ENCODE measurements at places on chromosomes 5 and 9.

DNA sequence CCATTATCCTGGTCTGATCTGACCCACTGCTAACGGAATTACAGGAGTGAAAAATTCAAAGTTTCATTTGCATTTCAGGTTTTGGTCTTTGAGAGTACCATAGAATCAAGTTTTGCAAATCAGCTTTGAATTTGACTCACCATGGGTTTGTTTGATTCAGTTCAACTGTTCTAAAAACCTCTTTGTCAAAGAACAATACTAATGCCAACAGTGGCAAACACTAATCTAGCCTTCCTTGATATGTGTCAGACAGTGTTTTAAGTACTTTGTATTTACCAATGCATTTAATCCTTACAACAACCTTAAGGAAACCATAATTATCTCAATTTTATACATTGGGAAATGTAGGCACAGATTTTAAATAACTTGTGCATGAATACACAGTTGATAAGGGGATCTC is 10.1 kb upstream of the FSD1L start:
- no peak for DNase-seq

DNA sequence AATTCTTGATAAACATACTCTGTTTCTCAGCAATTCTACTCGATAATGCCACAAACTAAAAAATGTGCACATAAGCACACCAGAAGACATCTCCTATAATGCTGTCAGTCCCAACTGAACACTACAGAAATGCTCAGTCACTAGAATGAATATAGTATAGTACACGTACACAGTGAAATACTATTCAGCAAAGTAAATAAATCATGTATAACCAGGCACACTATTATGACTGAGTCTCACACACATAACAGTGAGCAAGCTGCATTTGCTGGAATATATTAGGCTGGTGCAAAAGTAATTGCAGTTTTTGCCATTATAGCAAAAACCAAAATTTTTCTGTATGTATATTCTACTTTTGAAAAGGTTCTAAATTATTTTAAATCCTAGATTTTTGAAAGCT is 310.2 kb downstream of the CTNND2 start:
- DNase-seq = no peak

DNA sequence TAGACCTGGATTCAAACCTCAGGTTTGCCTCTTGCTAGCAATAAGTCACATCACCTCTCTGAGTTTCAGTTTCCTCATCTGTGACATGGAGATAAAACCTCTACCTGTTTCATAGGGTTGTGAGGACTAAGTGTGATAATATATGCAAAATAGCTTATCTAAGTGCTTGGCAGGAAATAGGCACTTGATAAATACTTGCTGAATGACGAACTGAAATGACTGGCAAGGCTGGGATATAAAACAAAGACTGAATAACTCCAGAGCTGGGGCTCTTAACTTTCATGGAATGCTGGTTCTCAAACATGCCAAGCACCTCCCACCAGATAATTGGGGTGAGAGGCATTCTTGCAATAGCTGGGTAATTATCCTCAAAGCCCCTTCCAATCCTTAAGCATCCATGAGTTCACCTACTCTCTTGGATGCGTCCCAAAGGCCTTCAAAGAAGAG is 87.6 kb downstream of the ADRB2 start:
- DNase-seq = no peak

GRCh38 chr9:121473229-121473628 is 26.4 kb downstream of the GGTA1 start:
- no peak for DNase-seq

Data from stimulated activated CD4-positive, alpha-beta T cell treated with anti-CD3 and anti-CD28 coated beads, Interleukin-1b, Interleukin-23, amount 100 ng/mL, for 1 hour (primary cell).